ENCODE measurements at places on chromosomes 3 and 15.

- DNase-seq: peak; percentile 79
Observed at GRCh38 chr3:186277268-186277909, 84.6 kb downstream of the DGKG start.

- DNase-seq: no peak
Observed at GRCh38 chr3:112230033-112230432, 64.0 kb downstream of the SLC9C1 start.

DNA sequence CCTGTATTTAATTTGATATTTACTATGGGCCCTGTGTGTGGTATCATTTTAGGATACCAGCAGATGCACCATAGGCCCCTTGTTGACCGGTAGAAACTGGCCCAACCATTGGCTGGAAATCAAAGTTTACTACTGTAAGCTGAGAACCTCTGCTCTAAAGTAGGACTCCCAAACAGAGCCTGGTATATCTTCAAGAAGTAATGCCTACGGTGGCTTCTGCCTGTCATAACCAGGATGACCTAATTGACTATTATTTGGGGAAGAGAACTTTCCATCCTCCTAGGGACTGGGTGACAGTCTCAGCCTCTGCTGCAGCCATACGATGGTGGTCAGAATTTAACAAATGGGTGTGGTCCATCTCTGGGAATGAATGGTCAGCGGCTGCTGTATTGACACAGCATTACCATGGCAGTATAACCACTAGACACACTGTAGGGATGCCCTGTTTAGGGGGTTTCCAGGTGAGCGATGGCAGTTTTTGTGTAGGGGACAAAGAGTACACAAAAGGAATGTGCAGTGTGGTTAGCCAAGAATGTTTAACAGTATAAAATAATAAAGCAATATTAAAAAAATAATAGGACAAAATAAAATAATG is 37.3 kb downstream of the RARB start:
- DNase-seq: peak; percentile 47

- DNase-seq: peak; percentile 61
Observed at GRCh38 chr3:52286777-52287110, 884 bp upstream of the GLYCTK start.

DNA sequence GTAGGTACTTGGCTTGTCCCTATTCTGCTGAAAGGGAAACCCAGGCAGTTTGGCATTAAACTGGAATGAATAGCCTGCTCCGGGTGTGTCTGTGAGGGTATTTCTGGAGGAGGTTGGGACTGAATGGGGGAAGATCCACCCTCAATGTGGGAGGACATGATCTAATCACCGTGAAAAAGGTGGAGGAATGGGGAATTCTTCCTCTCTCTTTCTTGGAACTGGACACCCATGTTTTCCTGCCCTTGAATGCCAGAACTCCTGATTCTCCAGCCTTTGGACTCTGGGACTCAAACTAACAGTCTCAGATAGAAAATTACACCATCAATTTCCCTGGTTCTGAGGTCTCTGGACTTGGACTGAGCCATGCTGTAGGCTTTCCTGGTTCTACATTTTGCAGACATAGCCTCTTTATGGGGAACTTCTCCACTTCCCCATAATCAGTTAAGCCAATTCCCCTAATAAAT is 391.7 kb downstream of the EDEM1 start:
- DNase-seq: no peak

GRCh38 chr15:40932649-40933516 is 3.7 kb downstream of the DLL4 start:
- no peak for DNase-seq

GRCh38 chr3:27861046-27862036 is 139.2 kb upstream of the EOMES start:
- DNase-seq: no peak

- DNase-seq: peak; percentile 98
Observed at GRCh38 chr3:31968927-31969418, 12.1 kb downstream of the OSBPL10 start.

DNA sequence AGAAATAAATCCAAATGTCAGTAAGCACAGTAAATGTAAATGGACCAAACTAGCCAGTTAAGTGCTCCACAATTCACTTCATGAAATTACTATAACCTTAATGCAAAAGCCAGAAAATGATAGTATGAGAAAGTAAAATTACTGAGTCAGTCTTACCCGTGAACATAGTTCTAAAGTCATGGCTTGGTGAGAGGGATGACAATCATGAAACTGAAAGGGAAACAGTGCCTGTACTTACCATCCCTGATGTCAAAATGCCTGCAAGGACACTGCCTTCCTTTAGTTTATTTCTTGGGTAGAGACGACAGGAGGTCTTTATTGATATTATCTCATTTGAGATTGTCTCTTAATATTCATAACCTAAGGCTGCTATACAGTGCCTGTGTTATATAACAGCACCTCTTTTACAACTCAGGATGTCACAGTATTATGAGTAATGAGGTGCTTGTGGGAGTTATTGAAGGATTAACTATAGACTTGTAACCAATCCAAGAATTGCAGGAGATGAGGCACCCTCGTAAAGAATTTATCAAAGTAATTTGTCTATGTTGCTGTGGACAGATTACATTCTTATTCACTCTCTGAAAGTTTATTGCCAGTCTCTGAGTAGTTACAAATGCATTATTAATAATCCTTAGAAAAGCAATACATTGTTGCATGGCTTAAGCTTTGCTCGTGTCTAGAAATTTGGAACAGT is 142.9 kb upstream of the BFSP2 start:
- peak; percentile 15 for DNase-seq

GRCh38 chr3:53242155-53242554 is 13.7 kb downstream of the TKT start:
- no peak for DNase-seq

DNA sequence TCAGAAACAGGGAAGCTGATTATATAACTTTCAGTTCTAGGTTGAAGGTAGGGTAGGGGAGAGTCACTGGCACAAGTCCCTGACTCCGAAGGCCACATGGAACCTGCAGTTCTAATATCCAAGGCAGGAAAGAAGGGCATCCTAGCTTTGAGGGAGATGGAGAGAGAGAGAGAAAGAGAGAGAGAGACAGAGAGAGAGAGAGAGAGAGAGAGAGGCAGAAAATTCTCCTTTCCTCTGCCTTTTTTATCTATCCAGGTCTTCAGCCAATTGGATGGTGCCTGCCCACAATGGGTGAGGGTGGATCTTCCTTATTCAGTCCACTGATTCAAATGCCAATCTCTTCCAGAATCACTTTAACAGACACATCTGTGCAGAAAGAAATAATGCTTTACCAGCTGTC is 35.7 kb upstream of the TMEM45A start:
- no peak for DNase-seq

DNA sequence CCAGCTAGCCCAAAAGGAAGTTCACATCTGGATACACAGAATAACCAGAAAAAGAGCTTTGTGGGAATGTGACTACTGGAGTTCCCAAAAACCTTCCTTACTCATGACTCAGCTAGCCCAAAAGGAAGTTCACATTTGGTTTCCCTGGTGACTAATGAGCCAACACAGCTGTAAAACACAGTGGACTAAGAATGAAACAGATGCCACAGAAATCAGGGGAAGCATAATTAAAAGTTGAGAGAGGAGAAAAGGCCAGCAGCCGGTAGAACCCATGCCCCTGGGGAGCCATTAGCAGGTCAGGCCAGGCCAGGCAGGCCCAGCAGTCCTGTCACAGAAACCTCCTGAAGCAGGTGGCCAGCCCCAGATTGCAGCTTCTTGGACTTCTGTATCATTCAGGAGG is 130.3 kb downstream of the GHSR start:
- peak; percentile 89 for DNase-seq

DNA sequence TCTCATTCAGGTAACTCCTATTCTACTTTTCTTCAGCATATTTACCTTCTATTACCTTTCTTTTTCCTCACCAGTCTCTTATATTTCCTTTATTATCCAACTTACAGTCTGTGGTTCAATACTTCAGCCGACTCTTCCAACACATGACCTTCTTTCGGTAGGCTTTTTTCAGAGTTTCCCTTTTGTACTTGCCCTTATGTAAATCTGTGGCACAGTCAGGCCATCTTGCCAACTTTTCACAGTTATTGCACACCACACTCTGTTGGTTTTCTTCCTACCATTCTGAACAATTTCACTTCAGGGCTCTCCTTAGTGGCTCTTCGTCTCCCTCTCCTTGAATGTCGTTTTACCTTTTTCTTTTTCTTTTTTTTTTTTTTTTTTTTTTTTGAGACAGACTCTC is 427.8 kb downstream of the LPP start:
- DNase-seq: no peak

- DNase-seq: peak; percentile 47
Observed at GRCh38 chr3:148604270-148605085, 93.2 kb upstream of the AGTR1 start.

All from iris pigment epithelial cell (primary cell).